ENCODE measurements at places on chromosomes 2 and 18.
A peak's percentile ranks its signal among the peaks of the same experiment; 100 is the strongest.

DNA sequence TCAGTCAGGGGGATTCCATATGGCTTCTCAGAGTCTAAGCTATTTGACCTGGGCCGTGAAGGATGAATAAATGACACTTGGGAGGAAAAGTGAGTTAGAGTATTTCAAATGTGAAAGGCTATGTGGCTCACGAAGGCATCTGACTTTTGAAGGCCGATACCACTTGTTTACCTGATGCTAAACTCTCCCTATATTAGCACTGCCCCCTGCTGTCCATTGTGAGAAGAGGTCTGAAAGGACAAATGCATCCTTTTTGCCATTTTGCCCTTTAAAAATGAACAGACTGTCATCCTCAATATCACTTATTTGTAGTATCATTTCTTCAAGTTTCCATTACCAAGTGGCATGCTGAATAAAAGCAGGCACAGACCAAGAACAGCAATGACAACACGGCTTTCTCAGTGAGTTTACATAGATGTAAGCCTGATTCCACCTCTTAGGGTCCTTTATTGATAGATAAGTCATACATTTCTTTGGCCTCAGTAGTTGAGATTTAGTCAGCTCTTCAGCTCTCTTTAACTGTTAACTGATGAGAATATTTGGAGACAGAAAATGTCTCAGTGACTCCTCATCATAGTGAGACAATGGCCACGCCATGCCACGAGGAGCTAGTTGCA, 40.1 kb downstream of the DOCK10 start:
- DNase-seq: peak; percentile 18

DNA sequence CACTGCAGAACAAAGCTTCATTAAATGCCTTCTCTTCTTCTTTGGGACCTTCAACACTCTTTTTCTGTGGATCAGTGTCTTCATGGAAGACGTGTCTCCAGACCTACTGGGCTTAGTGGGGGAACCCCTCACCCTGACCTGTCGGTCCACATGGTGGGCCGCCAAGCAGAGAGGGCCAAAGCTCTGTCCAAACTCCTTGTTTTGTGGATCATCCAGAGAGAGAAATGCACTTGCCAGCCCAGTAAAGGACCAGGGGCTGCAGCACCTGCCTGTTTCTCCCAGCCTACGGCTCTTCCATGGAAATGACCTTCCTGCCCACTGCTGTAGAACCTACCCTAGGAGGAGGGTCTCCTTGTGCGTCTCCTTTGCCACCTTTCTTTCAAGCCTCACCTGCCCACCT, 25.9 kb downstream of the DYSF start:
- DNase-seq: no peak

DNA sequence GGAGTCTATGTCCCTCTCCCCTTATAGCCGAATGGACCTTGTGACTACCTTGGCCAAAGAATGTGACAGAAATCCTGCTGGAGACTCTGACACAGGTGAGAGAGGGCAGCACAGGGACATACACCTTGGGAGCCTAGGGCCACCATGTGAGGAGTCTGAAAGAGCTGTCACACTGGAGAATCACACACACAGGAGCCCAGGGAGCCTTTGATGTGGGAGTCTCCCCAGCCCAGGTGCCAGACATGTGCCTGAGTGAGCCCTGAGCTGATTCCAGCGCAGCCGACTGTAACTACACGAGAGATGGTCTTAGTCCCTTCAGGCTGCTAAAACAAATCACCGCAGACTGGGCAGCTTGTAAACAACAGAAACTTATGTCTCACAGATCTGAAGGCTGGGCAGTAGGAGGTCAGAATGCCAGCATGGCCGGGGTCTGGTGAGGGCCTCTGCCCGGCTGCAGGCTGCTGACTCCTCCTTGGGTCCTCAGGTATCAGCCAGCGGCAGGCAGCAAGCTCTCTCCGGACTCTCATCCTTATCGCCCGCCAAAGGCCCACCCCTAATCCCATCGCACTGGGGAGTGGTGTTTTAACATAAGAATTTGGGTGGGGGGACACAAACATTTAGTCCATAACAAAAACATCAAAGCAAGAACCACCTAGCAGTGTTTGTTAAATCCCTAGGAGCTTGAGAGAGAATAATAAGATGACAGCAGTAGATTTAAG, 63.8 kb upstream of the GPR45 start:
- DNase-seq: peak; percentile 60

DNA sequence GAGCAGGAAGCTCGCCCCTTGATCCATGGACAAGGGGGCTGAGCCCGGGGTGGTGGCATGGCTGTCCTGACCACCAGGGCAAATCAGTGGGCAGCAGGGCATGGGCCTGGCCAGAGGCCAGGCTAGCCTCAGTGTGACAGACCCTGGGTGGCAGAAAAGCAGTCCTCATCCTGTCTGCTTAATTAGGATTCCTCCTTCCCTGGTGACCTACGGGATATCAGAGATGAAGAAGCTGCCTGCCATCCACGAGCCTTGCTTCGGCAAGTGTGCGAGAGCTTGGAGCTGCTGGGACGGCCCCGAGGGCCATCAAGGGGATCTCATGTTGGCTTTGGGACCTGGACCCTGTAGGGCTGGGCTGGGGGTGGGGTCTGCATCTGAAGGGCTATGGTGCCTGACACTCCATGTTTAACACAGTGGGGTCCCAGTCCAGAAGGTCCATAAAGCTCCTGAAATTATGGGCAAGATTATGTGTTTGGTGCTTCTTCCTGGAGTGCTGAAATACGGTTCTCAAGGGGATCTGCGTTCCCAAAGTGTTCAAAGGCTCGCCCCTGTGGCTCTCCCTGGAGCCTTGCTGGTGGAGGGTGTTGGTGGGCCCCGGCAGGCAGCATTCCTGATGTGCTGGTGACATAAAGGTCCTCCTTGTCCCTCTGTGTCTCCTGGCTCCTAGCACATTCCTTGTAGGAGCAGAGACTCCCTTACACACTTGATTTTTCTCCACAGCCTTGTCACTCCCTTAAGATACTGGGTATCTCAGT, 52.6 kb downstream of the KCNIP3 start:
- DNase-seq: no peak

- DNase-seq: peak; percentile 90
Measured at GRCh38 chr2:69177063-69177771, 164.2 kb downstream of the ANTXR1 start.

DNA sequence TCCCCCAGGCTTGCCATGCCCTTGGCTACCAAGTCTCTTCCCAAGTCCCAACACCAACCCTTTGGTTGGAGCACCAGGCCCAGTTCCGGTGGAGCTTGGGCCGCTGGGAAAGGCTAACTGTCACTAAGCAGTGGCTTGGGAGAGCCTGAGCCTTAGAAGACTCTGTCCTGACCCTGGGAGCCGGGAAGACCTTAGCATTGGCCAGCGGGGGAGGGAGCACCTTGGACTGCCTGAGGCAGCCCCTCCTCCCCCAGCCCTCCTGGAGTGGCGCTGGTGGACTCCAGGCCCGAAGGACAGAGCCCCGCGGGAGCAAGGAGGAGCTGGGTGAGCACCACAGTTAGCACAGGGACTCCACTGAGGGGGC, 62.5 kb upstream of the POMC start:
- peak; percentile 55 for DNase-seq

DNA sequence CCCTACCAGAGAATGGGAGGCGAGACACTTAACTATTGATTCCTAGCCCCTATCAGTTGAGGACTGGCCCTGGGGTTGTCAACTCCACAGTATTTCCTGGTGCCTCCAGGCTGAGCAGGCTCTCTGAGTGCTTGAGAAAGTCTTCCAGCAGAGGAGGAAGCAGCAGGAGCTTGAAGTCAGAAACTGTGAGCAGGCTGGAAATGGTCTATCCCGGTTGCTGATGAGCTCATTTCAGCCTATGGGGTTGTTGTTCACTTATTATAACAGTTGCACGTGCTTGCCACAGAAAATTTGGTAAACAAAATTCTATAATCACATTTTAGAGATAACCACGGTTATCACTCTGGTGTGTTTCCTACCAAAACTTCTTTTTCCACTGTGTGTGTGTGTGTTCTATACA, 254.7 kb upstream of the THUMPD2 start:
- DNase-seq: no peak

DNA sequence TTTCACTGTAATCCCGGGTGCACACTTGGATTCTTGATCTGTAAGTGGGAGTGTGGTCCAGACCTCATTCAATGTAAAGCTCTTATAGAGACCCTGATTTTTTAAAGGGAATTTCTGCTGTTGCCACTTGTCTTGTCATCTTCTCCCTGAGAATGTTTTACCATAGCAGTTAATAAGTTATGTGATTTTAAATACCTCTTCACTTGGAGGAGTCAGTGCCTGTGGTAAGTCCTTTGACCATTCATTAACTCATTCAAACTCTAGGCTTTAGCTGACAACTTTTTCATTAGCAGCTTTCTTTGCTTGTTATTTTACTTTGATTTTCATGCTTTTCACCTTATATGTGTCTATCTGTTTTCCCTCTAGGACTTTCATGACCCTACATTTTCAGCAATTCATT, 51.3 kb downstream of the FMNL2 start:
- DNase-seq: no peak

GRCh38 chr2:113207021-113207420, 33.2 kb downstream of the PSD4 start:
- no peak for DNase-seq

GRCh38 chr2:43086451-43087221, 139.8 kb downstream of the ZFP36L2 start:
- peak; percentile 85 for DNase-seq

- DNase-seq: no peak
Measured at GRCh38 chr18:23990474-23991410, 23.8 kb upstream of the TTC39C start.

DNA sequence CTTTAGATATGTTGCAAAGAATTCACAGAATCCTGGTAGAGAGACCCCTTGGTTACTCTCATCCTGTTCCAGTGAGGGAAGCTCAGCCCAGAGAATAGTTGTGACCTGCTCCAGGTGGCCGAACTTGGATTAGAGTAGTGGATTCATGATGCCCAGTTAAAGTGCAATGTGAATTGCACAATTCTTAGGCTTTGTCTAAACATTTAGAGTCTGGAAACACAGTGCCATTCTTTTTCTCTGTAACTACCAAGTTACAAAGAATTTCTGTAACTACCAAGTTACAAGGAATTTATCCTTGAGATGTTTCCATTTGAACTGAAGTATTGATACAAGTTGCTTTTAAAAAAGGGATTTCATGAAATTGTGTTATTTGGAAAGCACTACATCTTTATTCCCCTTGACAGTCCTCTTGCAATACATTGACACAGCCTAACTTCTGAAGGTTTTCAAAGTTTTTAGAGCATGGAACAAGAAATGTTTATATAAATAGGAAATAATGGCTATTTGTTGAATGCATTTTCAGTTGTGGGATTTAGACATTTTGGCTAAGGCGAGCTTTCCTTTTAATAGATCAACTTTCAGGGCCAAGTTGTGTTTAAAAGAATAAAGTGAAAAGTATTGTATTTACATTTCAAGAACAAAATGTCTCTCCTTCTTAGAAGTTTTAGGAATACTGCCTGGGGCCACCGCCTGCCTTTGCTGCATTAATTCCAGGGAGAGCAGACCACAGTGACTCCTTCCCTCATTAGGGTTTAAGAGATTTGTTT, 315.0 kb downstream of the LPIN1 start:
- no peak for DNase-seq

- no peak for DNase-seq
Measured at GRCh38 chr2:127022817-127023216, 84.1 kb downstream of the BIN1 start.

- DNase-seq: peak; percentile 38
Measured at GRCh38 chr2:228681426-228681825, 499.9 kb upstream of the SPHKAP start.

- DNase-seq: no peak
Measured at GRCh38 chr2:196404276-196404675, 232.9 kb upstream of the STK17B start.

GRCh38 chr2:106021662-106022028, 172.5 kb downstream of the UXS1 start:
- no peak for DNase-seq

GRCh38 chr2:145286716-145287275, 766.9 kb upstream of the ZEB2 start:
- no peak for DNase-seq

- DNase-seq: no peak
Measured at GRCh38 chr2:106358081-106358480, 110.1 kb downstream of the RGPD3 start.

DNA sequence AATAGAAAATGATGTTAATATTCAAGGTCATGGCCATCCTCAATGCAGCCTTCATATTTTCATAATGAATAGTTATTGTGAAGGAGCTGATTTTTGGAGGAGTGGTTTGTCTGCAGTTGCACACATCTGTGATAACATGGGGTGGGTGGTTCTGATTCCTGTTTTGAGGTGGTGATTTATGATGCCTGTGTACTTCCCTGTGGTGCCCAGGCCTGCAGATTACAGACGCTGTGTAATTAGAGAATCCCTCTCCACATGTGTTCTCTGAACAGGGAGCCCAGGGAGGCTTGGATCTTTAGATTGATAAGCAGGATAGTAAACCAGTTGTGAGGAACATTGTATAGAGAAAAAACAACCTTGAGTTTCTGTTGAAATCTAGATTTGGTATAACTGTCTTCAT, 117.5 kb downstream of the AGAP1 start:
- DNase-seq: no peak

- DNase-seq: no peak
Measured at GRCh38 chr18:47876813-47877212, 53.6 kb downstream of the SMAD2 start.

- peak; percentile 44 for DNase-seq
Measured at GRCh38 chr2:66498289-66498975, 63.5 kb downstream of the MEIS1 start.

- DNase-seq: no peak
Measured at GRCh38 chr2:170152421-170152820, 25.5 kb upstream of the MYO3B start.

DNA sequence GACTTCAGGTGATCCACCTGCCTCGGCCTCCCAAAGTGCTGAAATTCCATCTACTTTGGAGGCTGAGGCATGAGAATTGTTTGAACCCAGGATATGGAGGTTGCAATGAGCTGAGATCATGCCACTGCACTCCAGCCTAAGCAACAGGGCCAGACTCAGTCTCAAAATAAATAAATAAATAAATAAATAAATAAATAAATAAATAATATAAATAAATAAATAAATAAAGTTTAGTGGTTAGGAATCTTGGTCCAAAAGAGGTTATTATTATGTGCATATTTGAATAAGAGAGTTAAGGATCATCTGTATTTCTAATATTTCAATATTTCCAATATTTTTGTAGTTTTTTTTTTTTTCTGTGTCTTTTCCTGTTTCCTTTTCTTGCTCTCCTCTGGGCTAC, 90.8 kb downstream of the HS6ST1 start:
- DNase-seq: no peak

GRCh38 chr18:50405582-50406271, 30.9 kb downstream of the SKA1 start:
- peak; percentile 91 for DNase-seq

DNA sequence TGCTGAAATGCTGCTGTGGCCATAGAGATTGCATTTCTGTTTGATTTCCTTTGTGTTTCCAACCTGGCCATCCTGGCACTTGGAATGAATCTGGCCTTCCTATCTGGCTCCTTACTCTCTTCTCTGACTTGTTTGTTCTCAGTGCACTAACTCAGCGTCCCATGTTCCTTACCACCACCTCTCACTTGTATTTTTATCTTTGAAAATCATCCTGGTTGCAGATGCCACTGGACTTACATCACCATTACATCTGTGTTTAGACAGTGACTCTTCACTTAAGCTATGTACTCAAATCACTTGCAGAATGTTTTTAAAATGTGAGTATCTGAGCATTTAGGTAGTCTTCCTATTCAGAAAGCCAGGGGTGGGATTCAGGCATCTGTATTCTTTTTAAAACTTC, 239.5 kb downstream of the WDR7 start:
- no peak for DNase-seq

GRCh38 chr2:199977984-199978415, 22.6 kb downstream of the MAIP1 start:
- DNase-seq: no peak
